CD4-positive, alpha-beta T cell treated with Interleukin-6 for 4 hours (primary cell): ENCODE measurements at places on chromosomes 2 and 18.

- no peak for DNase-seq
These were observed 29.4 kb upstream of the TSPYL6 start for GRCh38 chr2:54285451-54285850.

DNA sequence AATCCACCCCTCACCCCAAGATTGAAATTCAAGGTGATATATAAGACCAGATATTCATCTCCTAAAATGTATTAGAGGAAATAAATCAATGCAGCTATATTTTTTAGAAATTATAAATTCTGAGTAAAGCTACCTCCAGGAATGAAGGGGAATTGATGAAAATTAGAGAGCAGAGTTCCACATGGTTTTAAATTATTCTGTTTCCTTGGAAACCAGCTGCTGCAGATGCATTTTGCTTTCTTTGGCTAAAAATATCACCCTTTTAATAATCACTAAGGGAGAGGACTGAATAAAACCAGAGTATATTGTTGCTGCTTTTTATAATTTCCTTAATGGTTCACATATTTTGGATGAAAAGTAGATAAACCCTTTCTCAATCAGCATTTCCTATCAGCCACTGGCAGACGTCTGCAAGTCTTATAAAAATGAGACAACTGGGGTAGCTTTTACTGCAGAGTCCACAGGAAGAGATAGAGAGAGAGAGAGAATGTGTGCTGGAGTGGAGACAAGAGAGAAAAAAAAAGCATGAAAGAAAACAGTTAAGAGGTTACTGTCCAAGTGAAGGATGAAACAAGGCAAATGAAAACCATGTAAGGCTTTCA lies 2.0 kb downstream of the CSRNP3 start:
- DNase-seq, result no peak

DNA sequence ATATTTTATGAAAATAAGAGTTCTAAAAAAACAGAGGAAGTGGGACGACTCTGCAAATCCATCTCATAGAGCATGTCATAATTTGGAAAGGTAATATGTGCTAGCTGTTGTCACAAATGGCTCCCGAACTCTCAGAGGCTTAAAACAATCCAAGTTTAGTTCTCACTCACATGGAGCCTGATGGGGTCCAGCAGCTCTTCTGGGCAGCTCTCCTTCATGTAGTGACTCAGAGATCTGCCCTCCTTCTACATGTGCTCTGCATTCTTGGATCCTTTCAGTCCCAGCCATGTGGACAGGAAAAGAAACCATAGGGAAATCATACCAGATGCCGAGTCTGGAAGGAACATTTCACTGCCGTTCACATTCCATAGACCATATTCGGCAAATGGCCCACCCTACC lies 180.1 kb upstream of the APCDD1 start:
- DNase-seq, result no peak

GRCh38 chr2:200961674-200962073 lies 1.8 kb downstream of the ORC2 start:
- no peak for DNase-seq

- DNase-seq, result no peak
These were observed 84.9 kb downstream of the CMPK2 start for GRCh38 chr2:6780765-6781274.

DNA sequence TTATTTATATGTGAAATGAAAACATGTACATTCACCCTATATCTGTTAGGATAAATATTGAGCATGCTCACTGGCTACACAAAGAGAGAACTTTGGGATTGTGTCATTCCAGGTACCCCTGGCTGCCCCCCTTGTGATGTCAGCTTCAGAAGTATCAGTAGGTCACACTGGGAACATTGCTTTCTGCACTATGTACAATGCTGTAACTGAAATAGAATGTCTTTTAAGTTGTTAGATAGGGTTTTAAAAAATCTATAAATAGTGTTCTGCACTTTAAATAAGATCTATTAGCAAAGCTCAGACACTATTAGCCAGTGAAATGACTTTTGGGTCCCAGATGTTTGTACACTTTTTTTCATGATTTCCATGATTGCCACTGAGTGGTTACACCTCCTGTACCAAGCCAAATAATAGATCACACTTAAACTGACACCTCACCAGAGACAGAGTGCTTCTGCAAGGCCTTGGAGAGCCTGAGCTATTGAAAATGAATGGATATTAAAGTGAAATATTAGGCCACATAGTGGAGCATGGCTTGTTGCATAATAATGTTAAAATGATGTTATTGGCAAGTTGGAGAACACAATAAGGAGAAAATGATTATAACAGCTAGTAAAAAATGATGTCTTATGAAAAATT lies 297.0 kb upstream of the NXPH2 start:
- DNase-seq, result no peak
